HCT116 (cell line): ENCODE measurements at places on chromosomes 12 and 14.
A peak's percentile ranks its signal among the peaks of the same experiment; 100 is the strongest.

GRCh38 chr14:34536951-34537676 lies 2.4 kb downstream of the EAPP start:
- peaks cover 6% of the 10 kb centered on the region; the same call in 1 of the 2 replicates for H3K4me1 ChIP-seq
- no peak overlapping the region for H3K27ac ChIP-seq
- no peaks in the 10 kb centered on the region for H3K27me3 ChIP-seq
- H3K4me3 ChIP-seq: no peak overlapping the region

DNA sequence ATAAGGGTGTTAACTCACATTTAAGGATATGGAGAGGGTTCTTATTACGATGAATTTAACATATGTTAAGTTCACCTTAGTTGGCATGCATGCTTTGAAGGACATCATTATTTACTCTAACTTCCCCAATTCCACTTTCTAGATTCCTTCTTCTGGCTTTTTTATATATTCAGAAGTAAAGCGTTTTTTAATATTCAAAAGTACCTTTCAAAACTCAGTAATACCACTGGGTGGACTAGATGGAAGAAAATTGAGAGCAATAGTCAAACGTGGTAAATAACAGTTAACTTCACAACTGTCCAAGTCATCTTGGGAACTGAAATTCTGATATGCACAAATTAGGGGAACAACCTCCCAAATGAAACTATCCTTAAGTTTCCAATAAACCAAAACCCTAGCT lies 9.1 kb downstream of the SINHCAF start:
- H3K27ac ChIP-seq: no peak overlapping the region
- H3K36me3 ChIP-seq: no peaks in the 10 kb centered on the region

DNA sequence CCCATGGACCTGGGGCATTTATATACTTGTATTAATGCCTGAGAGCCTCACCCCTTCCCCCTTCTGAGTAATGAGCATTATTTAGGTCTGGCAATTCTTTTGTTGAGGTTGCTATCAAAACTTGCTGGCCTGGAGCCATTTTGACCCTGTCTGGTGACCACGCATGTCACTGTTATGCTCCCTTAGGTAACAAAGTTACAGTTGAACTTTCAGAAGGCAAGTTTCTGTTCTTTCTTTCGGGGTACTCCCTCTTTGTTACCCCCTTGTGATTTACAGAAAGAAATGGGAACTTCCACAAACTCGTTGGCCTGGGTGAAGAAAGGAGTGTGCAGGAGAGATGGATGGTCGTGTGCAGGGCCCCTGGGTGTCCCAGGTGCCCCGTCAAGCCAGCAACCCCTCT lies 305.4 kb downstream of the DPF3 start:
- peaks cover 14% of the 10 kb centered on the region; the same call in 1 of the 2 replicates for H3K27me3 ChIP-seq
- DNase-seq: no peak
- no peaks in the 10 kb centered on the region for H3K4me1 ChIP-seq
- no peak overlapping the region for H3K4me3 ChIP-seq

DNA sequence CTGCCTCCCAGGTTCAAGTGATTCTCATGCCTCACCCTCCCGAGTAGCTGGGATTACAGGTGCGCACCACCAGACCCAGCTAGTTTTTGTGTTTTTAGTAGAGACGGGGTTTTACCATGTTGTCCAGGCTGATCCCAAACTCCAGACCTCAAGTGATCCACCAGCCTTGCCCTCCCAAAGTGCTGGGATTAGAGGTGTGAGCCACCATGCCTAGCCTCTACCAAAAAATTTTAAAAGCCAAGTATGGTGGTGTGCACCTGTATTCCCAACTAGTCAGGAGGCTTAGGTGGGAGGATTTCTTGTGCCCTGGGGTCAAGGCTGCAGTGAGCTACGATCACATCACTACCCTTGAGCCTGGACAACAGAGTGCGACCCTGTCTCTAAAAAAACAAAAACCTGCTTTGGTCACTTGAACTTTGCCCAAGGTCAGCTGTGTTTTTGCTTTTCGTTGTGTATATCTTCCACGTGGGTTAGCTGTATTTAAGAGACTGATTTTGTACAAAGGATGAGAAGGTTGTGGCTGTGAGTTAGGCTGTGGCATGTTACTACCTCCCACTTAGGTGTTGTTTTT lies 12.7 kb downstream of the C12orf76 start:
- H3K36me3 ChIP-seq: peaks cover 10% of the 10 kb centered on the region; the same call in 1 of the 2 replicates
- H3K4me1 ChIP-seq: peaks cover 12% of the 10 kb centered on the region
- H3K27ac ChIP-seq: no peak overlapping the region
- no peak for DNase-seq

DNA sequence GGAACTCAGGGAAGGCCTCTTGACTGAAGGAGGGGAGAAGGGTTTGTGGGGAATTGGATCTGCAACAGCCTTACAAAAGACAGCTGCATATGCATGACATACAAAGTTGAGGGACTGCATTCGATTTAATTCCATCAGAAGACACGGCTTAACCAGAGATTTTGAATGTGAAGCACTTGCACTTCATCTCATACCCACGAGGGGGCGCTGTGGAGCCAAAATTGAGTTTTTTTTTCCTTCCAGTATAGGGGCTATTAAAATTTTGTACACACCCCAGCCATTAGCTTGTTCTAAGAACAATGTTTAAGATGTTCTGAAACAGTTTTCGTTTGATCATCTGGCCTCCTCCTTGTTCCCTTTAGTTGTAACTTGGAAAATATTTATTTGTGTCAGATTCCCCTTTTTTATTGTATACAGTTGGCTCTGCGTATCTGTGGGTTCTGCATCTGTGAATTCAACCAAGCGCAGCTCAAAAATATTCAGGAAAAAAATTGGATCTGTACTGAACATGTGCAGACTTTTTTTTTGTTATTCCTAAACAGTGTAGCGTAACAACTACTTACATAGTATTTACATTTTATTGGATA lies 1.6 kb downstream of the SUDS3 start:
- H3K36me3 ChIP-seq: peaks cover 12% of the 10 kb centered on the region
- peak overlapping the region; percentile 92; the same call in 1 of the 2 replicates for H3K27ac ChIP-seq
- H3K27me3 ChIP-seq: no peaks in the 10 kb centered on the region
- DNase-seq: peak; percentile 22
- no peaks in the 10 kb centered on the region; the same call in 1 of the 2 replicates for H3K4me1 ChIP-seq

GRCh38 chr12:116629480-116629879 lies 70.3 kb downstream of the MAP1LC3B2 start:
- H3K4me3 ChIP-seq: no peak overlapping the region
- no peak for DNase-seq
- no peak overlapping the region for H3K27ac ChIP-seq
- H3K36me3 ChIP-seq: no peaks in the 10 kb centered on the region
- peaks cover 5% of the 10 kb centered on the region for H3K4me1 ChIP-seq

DNA sequence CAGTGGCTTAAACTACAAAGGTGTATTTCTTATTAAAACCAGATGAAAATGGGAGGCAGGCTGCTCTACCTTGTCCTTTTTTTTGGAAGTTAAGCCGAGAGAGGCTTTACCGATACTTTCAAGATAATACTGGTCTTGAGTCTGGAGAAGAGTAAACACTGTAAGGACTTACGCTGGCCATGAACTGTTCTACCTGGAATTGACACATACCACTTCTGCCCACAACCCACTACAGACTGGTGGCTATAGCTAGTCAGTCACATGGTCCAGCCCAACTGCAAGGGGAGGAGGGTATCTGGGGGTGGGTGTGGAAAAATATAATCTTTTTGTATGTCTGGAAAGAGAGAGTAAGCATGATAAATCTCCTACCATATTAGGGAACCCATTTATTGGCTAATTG lies 4.4 kb upstream of the FUT8 start:
- no peaks in the 10 kb centered on the region for H3K27me3 ChIP-seq
- no peaks in the 10 kb centered on the region for H3K36me3 ChIP-seq
- H3K27ac ChIP-seq: no peak overlapping the region
- DNase-seq: no peak
- peaks cover 10% of the 10 kb centered on the region for H3K4me1 ChIP-seq

GRCh38 chr12:54661048-54661447 lies 12.9 kb upstream of the DCD start:
- H3K27me3 ChIP-seq: no peaks in the 10 kb centered on the region
- no peaks in the 10 kb centered on the region for H3K4me1 ChIP-seq
- H3K27ac ChIP-seq: no peak overlapping the region
- H3K36me3 ChIP-seq: no peaks in the 10 kb centered on the region
- DNase-seq: no peak
- no peak overlapping the region for H3K4me3 ChIP-seq

- no peak overlapping the region for H3K4me3 ChIP-seq
- no peaks in the 10 kb centered on the region for H3K36me3 ChIP-seq
- no peak for DNase-seq
- no peaks in the 10 kb centered on the region for H3K4me1 ChIP-seq
- no peak overlapping the region for H3K27ac ChIP-seq
These were observed 38.4 kb downstream of the IFNG start for GRCh38 chr12:68121143-68121542.

DNA sequence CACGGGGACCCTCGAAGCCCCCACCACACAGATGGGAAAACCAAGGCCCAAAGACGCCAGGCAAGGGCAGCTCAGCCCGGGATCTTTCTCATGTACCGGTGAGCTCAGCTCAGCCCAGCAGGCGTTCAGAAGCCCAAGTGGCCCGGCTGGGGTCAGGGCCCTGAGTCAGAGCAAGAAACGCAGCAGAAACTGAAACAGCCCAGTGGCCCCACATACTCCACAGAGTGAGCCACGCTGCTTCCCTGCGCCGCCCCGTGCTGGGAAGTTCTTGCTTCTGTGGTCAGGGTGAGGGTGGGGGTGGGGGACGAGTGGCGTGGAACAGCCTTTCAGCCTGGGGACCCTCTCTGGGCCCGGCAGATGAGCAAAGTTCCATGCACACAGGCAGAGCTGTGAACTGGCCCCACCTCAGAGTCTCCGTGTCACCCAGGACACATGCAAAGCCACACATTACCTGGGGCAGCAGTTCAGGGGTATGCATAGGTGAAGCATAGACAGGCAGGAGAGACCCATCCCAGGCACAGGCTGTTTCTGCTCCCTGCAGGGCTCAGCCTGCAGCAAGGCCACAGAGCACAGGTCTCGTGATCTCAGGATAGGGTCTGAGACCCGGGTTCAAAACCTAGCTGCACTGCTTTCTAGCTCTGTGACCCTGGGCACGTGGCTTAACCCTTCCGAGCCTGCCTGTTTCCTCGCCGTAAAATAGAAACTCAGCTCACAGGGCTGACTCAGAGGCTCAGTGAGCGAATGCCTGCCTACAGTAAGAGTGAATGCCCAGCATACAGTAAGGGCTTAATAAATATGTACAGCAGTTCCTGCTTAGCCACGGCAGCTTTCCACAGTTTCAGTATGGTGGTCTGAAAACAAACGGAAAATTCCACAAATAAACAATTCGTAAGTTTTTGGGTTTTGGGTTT lies 21.6 kb downstream of the NCOR2 start:
- H3K4me3 ChIP-seq: no peak overlapping the region
- H3K27me3 ChIP-seq: no peaks in the 10 kb centered on the region
- H3K36me3 ChIP-seq: no peaks in the 10 kb centered on the region
- H3K27ac ChIP-seq: no peak overlapping the region
- H3K4me1 ChIP-seq: peaks cover 16% of the 10 kb centered on the region

GRCh38 chr12:29492891-29493290 lies 4.6 kb downstream of the OVCH1 start:
- no peaks in the 10 kb centered on the region for H3K36me3 ChIP-seq
- H3K27me3 ChIP-seq: no peaks in the 10 kb centered on the region
- no peak overlapping the region for H3K4me3 ChIP-seq
- no peak overlapping the region for H3K27ac ChIP-seq
- no peak for DNase-seq

- no peak for DNase-seq
- H3K4me1 ChIP-seq: no peaks in the 10 kb centered on the region
- H3K36me3 ChIP-seq: no peaks in the 10 kb centered on the region
- H3K27ac ChIP-seq: no peak overlapping the region
- H3K27me3 ChIP-seq: no peaks in the 10 kb centered on the region
- no peak overlapping the region for H3K4me3 ChIP-seq
These were observed 68.2 kb downstream of the BCL11B start for GRCh38 chr14:99203801-99204200.

GRCh38 chr14:46820291-46820690 lies 168.7 kb upstream of the RPL10L start:
- no peaks in the 10 kb centered on the region for H3K36me3 ChIP-seq
- no peak for DNase-seq
- no peak overlapping the region for H3K4me3 ChIP-seq
- no peak overlapping the region for H3K27ac ChIP-seq

DNA sequence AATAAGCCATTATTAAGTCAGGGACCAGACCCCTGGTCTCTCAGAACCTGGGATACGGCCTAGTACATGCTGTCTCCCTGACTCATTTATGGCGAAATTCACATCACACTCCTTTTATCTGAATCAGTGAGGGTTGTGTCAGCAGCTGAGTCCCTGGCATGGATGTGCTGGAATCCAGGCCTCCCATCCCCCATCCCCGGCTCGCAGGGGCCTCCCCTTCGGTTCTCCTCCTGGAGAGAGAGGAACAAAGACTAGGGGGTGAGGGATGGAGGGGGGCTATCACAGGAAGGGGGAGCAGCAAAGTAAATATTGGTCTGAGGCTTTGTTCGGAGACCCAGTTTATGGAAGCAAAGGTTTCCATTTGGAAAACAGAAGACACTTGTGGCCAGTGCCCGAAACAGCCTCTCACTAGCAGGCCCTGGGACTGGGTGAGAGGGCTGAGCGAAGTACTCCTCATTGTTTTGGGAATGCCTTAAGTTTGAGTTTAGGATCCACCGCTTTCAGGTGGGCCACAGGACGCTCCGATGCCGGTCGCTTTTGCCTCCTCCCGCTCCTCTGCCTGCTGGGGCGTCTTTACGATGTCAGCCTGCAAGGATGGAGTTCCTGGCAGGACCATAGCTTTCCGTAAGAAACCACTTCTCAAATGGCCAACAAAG lies 145.0 kb downstream of the PRKCH start:
- H3K27ac ChIP-seq: no peak overlapping the region
- H3K4me1 ChIP-seq: peaks cover 7% of the 10 kb centered on the region; the same call in 1 of the 2 replicates
- no peaks in the 10 kb centered on the region for H3K36me3 ChIP-seq
- no peak overlapping the region for H3K4me3 ChIP-seq

- no peaks in the 10 kb centered on the region for H3K4me1 ChIP-seq
- H3K4me3 ChIP-seq: no peak overlapping the region
- no peaks in the 10 kb centered on the region for H3K36me3 ChIP-seq
- H3K27ac ChIP-seq: no peak overlapping the region
- no peak for DNase-seq
- no peaks in the 10 kb centered on the region for H3K27me3 ChIP-seq
These were observed 38.3 kb downstream of the TTC7B start for GRCh38 chr14:90777830-90778485.

DNA sequence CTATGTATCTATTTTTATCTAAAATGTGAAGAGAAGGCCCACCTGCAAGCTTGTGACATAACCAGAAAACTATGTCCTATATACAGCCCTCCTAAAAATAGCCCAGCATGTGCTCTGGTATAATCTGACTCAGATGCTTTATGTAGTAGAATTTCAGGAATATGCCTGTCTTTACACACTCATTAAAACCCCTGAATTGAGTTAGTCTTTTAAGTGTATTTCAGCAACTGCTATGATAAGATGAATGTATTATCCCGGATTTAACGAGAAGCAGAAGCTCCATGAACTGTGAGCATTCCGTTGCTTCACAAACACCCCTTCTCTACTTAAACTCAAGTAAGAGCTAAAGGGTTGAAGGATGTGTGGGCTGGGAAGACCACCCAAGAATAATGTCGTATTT lies 89.9 kb upstream of the PRICKLE1 start:
- no peak overlapping the region for H3K27ac ChIP-seq
- no peaks in the 10 kb centered on the region for H3K36me3 ChIP-seq
- H3K4me1 ChIP-seq: no peaks in the 10 kb centered on the region
- no peaks in the 10 kb centered on the region for H3K27me3 ChIP-seq
